Motor neuron (in vitro differentiated cells): ENCODE measurements at places on chromosomes 1 and 21. TPM values are rescaled to one million over a fixed set of nuclear protein-coding genes. Genes with fewer than 3 reads are reported as not detected.

The INAVA gene
- 4.9 TPM in 2 replicates for total RNA-seq

The TCHH gene
- 0.07 and 0.22 TPM in 2 replicates for total RNA-seq

The ALPL gene
- 3.1 and 3.8 TPM in 2 replicates for total RNA-seq

The DAB1 gene
- 29.0 and 32.6 TPM in 2 replicates for total RNA-seq

The ILDR2 gene
- 0.66 and 1.4 TPM in 2 replicates for total RNA-seq

The BMP8B gene
- total RNA-seq: 0.60 and 0.81 TPM in 2 replicates

The FAM3B gene
- 0.28 and 0.49 TPM in 2 replicates for total RNA-seq

The CSF1 gene
- 16.6 and 19.2 TPM in 2 replicates for total RNA-seq

The WDR3 gene
- total RNA-seq: 21.0 and 22.2 TPM in 2 replicates

The SPRR1A gene
- total RNA-seq: not detected in 2 replicates

The KCNH1 gene
- 5.7 and 7.5 TPM in 2 replicates for total RNA-seq

The TNFRSF8 gene
- 3.7 and 12.4 TPM in 2 replicates for total RNA-seq

The MPZL1 gene
- 111 and 119 TPM in 2 replicates for total RNA-seq

The PRDM16 gene
- total RNA-seq: 0.14 and 0.29 TPM in 2 replicates

The RPTN gene
- total RNA-seq: 0.17 and 0.18 TPM in 2 replicates

The RIMKLA gene
- 6.3 and 6.5 TPM in 2 replicates for total RNA-seq

The TNFRSF4 gene
- 0.83 and 1.00 TPM in 2 replicates for total RNA-seq

The RPE65 gene
- 17.0 and 20.1 TPM in 2 replicates for total RNA-seq

The MLLT11 gene
- 3.3 and 8.4 TPM in 2 replicates for total RNA-seq

The SPRR2F gene
- total RNA-seq: 0.41 TPM in 1 of 2 replicates, not detected in the other

The KCNJ9 gene
- total RNA-seq: 8.0 and 8.4 TPM in 2 replicates

The GIPC2 gene
- 0.43 and 0.49 TPM in 2 replicates for total RNA-seq

The GUCA2B gene
- total RNA-seq: not detected in 2 replicates

The SPATA1 gene
- 1.2 and 1.8 TPM in 2 replicates for total RNA-seq

The F13B gene
- total RNA-seq: not detected in 2 replicates

The DNAJC8 gene
- total RNA-seq: 147 and 153 TPM in 2 replicates

The FOXO6 gene
- 1.4 and 1.6 TPM in 2 replicates for total RNA-seq

The ADCY10 gene
- total RNA-seq: 0.16 and 0.60 TPM in 2 replicates

The SLC45A1 gene
- total RNA-seq: 6.0 and 6.4 TPM in 2 replicates

The OR2L5 gene
- total RNA-seq: not detected in 2 replicates

The TNN gene
- 0.23 TPM in 1 of 2 replicates, not detected in the other for total RNA-seq

The AMPD1 gene
- 0.27 TPM in 1 of 2 replicates, not detected in the other for total RNA-seq

The CCDC17 gene
- 0.93 and 1.6 TPM in 2 replicates for total RNA-seq

The ATP1A4 gene
- total RNA-seq: 0.22 and 0.50 TPM in 2 replicates

The OLIG2 gene
- 0.23 and 0.42 TPM in 2 replicates for total RNA-seq
